ENCODE measurements at places on chromosomes 6 and 20. TPM values are rescaled to one million over a fixed set of nuclear protein-coding genes. Genes with fewer than 3 reads are reported as not detected.
A peak's percentile ranks its signal among the peaks of the same experiment; 100 is the strongest.

- no peak for DNase-seq
Measured at GRCh38 chr6:56664029-56664428, 21.3 kb upstream of the DST start.

GRCh38 chr6:164015088-164015484 lies 600.6 kb downstream of the QKI start:
- no peak for DNase-seq

DNA sequence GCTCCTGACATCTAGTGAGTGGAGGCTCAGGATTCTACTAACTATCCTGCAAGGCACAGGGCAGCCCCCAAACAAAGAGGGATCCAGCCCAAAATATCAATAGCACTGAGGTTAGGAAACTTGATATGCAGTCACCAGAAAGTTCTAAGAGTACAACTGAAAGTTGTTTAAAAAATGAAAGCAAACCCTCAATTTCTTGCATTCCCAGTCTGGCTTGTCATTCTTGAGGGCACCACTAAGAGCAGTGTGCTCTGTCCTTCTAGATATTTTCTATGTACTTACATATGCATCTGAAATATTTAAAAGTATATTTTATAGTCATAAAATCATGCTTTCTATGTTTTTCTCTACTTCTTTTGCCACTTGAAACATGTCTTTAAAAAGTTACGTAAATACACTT lies 35.9 kb downstream of the CST8 start:
- no peak for DNase-seq

DNA sequence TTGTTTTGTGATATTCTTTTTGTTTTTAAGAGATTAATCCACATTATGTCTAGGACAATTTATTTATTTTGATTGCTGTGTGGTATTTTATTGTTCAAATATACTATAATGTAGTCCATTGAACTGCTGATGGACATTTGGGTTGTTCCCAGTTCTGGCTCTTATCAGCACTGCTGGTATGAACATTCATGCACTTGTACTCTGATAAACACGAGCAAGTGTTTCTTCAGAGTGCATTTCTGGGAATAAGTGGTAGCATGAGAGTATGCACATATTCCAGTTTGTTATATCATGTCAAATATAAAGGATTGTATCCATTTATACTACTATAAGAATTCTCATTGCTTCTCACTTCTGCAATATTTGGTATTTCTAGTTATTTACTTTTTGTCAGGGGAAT lies 7.1 kb downstream of the CALHM6 start:
- DNase-seq: no peak

The ELOVL2 gene
- not detected for total RNA-seq

DNA sequence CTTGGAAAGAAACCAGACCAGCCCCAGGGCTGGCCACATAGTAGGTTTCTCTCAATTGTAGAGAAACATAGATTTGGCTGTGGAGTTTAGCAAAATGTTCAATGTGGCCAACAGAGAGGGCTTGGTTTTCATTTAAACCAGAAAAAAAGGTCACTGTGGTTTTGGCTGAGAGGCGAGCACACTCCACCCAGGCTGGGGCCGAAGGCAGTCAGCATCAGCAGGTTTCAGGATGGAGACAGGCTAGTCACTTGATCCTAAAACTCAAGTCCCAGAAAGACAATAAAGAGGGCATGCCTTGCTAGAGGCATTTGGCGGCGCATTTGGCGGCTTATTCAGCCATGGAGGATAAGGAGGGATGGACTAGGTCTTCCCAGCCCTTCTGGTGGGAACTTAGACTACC lies 73.1 kb downstream of the PRND start:
- no peak for DNase-seq

The GSTA3 gene
- total RNA-seq: not detected

GRCh38 chr6:40894962-40895799 lies 143.8 kb downstream of the UNC5CL start:
- DNase-seq: no peak

DNA sequence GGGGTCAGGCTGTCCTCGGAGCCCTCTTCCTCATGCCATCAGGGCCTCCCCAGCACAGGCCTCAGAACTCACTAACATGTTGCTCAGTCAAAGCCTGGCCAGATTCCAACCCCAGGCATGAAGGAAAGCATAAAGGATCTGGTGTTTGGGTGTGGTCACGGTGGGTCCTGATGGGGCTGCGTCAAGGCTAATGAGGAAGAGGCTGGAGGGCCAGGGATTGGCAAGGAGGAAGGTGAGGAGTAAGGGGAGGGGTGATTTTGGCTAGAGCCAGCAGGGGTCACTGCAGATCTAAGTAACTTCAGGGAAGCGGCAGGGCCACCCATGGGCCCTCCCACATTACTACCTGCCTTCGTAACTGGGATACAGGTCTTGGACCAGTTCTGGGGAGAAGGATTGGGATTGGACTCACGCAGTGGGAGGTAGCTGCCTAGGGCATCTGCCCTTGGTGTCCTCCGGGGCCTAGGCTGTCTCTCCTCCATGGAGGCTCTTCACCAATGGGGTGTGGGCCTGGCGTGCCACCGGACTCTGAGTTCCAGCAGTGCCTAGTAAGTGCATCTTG lies 36.2 kb upstream of the MRPS18A start:
- DNase-seq: peak; percentile 90

DNA sequence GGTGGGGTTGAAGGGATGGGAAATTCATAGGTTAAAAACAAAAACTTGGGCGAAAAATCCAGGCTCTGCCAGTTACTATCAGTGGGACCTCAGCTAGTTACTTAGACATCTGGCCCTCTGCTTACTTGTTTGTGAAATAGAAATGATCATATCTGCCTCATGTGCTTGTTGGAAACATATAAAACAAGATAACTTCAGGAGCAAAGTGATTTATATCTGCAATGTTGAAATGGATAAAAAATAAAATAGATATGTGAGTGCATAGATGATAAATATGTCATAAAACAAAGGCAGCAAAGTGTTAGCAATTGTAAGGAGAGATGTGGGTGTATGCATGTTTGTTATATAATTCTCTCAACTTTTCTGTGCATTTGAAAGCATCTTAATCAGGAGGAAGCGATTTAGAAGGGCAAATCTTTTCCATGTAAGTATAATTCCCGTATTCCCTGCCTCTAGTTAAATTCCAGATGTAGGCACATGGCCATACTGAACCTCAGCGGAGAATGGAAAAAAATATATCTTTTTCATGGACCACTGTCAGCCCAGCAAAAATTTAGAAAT lies 579.0 kb upstream of the FLRT3 start:
- no peak for DNase-seq

DNA sequence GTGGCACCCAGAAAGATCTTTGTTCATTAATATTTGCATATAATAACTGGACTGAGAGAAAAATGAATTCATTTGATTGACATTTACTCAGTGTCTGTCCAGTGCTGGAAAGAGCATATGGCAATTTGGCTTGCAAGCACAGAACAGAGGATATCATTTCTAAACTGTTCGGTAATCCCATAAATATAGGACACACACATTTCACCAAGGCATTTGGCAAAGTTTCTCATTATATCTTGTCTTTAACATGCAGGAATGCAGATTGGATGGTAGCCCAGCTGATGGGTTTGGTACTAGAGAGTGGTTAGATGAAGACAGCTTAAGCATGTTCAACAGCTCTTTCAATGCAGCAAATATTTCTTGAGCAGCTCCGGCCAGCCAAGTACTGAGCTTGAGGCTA lies 259.2 kb downstream of the PRKN start:
- DNase-seq: no peak

DNA sequence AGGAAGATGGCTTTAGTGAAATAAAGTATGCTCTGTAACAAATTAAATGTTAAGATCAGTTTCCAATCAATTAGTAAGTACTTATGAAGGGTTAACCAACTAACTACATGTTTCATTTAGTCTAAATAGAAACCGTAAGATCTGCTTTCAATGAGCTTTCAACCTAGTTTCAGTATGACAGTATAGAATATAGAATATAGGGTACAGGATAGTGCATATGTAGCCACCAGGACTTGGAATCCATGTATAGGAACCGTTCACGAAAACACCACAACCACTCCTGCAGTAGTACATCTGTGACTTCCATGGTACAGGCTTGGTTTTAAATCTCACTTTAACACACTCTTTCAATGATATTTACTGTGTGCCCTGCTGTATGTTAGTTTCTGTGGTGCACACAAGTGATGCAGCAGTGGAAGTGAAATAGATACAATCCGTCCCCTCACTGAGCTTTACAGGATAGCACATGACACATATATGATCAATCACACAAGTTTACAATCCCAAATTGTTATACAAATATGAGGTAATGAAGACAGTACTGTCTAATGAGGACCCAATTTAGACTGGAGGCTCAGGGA lies 479.7 kb upstream of the MARCKS start:
- no peak for DNase-seq

DNA sequence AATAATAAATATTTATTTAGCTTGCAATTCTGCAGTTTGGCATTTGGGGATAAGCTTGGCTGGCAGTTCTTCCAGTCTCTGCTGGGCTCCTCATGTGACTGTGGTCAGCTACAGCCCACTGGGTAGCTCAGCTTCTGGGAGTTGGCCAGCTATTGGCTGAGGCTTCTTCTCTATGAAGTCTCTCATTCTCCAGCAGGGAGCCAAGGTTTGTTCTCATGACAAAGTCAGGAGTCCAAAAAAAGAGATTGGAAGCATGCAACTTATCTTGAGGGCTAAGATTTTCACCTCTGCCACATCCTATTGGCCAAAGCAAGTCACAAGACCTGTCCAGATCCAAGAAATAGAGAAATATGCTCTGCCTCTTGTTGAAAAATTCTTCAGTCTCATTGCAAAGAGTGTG lies 94.6 kb downstream of the SNAP25 start:
- no peak for DNase-seq

- no peak for DNase-seq
Measured at GRCh38 chr6:339480-339879, 47.2 kb downstream of the DUSP22 start.

DNA sequence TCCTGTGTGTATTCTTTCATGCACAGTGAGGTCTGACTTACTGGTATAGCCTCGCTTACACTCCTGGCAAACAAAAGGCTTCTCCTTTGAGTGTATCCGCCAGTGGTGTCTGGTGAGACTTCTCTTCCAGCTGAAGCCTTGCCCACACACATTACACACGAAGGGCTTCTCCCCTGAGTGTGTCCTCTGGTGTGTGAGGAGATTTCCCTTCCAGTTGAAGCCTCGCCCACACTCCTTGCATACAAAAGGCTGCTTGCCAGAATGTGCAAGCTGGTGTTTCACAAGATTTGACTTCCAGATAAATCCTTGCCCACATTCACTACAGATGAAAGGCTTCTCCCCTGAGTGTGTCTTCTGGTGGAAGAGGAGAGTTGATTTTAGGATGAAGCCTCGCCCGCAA lies 21.5 kb downstream of the ZNF337 start:
- no peak for DNase-seq

Measured in activated naive CD4-positive, alpha-beta T cell treated with anti-CD3 and anti-CD28 coated beads for 36 hours (primary cell).